SJCRH30 (cell line): ENCODE measurements at places on chromosomes 4 and X. TPM values are rescaled to one million over a fixed set of nuclear protein-coding genes. Genes with fewer than 3 reads are reported as not detected.

- H3K4me3 ChIP-seq, result peak overlapping the region; percentile 54
- H3K36me3 ChIP-seq, result no peaks in the 10 kb centered on the region
- H3K27ac ChIP-seq, result peak overlapping the region; percentile 66
- peak; percentile 66 for DNase-seq
These were observed 197.0 kb downstream of the BCOR start for GRCh38 chrX:39900777-39901170.

DNA sequence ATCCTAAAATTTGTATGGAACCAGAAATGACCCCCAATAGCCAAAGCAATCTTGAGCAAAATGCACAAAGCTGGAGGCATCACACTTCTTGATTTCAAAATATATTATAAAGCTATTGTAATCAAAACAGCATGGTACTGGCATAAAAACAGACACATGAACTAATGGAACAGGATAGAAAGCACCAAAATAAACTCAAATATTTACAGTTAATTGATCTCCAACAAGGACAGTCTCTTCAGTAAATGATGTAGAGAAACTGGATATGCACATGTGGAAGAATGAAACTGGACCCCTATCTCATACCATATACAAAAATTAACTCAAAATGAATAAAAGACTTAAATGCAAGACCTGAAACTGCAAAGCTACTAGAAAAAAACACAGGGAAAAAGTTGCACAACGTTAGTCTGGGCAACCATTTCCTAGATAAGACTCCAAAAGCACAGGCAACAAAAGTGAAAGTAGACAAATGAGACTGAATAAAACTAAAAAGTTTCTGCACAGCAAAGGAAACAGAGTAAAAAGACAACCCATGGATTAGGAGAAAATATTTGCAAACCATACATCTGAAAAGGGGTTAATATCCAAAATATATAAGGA is 64.9 kb downstream of the CD99L2 start:
- H3K4me1 ChIP-seq, result no peaks in the 10 kb centered on the region
- no peaks in the 10 kb centered on the region for H3K36me3 ChIP-seq
- no peak for DNase-seq
- H3K27ac ChIP-seq, result no peak overlapping the region

Gene PGM2
- total RNA-seq, result 33.1 and 37.0 TPM in 2 replicates

GRCh38 chrX:54484666-54485065 is 11.4 kb downstream of the FGD1 start:
- H3K4me3 ChIP-seq, result no peak overlapping the region
- H3K36me3 ChIP-seq, result no peaks in the 10 kb centered on the region
- DNase-seq, result no peak
- H3K27ac ChIP-seq, result no peak overlapping the region
- no peaks in the 10 kb centered on the region for H3K4me1 ChIP-seq

Gene LEF1
- total RNA-seq, result 83.9 and 84.4 TPM in 2 replicates

DNA sequence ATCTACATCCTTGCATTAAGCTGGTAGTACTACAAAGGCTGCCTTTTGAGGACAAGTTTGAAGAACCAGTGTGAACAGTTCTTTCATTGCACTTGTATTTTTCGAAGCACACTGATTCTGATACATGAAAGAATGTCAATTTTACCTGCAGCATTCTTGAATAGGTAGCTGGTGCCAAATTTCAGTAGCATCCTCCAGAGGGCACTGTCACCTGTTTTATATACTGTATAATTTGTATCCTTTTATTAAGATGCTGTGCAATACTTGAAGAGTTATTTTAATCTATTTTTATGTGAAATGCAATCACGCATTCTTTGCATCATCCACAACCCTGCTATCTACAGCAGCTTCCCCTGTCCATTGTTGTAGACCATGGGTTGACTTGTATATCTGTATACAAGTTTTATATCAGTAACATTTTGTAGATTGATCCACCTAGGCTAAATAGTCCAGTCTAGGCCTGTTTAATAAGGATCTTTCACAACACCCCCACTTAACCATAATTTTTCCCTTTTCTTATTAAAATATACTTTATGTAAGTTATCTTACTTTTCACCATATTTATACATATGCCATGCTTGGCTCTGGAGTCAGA is 325.7 kb downstream of the PCDH7 start:
- no peaks in the 10 kb centered on the region for H3K27me3 ChIP-seq
- DNase-seq, result no peak
- peaks cover 14% of the 10 kb centered on the region; the same call in 1 of the 2 replicates for H3K4me1 ChIP-seq
- no peak overlapping the region for H3K4me3 ChIP-seq
- no peak overlapping the region for H3K27ac ChIP-seq
